ENCODE measurements at places on chromosomes 2 and 18. TPM values are rescaled to one million over a fixed set of nuclear protein-coding genes. Genes with fewer than 3 reads are reported as not detected.

DNA sequence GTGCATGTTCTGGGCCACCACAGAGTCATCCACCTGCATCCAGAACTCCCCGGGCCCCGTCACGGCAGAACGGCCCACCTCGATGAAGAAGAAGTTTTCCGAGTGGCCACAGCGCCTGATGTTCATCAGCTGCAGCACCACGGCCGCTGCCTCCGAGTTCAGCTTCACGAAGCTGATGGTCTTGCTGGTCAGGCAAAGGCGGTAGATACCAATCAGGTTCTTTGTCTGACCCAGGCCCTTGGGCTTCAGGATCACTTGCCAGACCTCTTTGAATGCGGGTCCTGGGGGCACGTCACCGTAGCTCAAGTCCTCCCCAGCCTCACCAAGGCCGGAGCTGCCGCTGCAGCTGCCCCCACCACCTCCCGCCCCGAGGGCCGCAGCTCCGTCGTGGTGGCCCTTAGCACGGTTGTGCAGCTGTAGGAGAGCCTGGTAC is 1.6 kb downstream of the IRS1 start:
- H3K36me3 ChIP-seq = no peaks in the 10 kb centered on the region
- peak overlapping the region; percentile 99 for H3K27ac ChIP-seq
- no peak for DNase-seq
- peak overlapping the region; percentile 89 for H3K4me3 ChIP-seq
- no peaks in the 10 kb centered on the region for H3K27me3 ChIP-seq

GRCh38 chr2:106124905-106125549 is 69.1 kb downstream of the UXS1 start:
- H3K36me3 ChIP-seq = peaks cover 49% of the 10 kb centered on the region
- H3K27ac ChIP-seq = no peak overlapping the region
- H3K27me3 ChIP-seq = no peaks in the 10 kb centered on the region

- DNase-seq = no peak
- H3K27ac ChIP-seq = no peak overlapping the region
- H3K4me1 ChIP-seq = no peaks in the 10 kb centered on the region
- no peaks in the 10 kb centered on the region for H3K36me3 ChIP-seq
These were observed 639.9 kb downstream of the LRP1B start for GRCh38 chr2:141490886-141491285.

- H3K27ac ChIP-seq = no peak overlapping the region
- H3K36me3 ChIP-seq = no peaks in the 10 kb centered on the region
- DNase-seq = no peak
- no peak overlapping the region for H3K4me3 ChIP-seq
- H3K4me1 ChIP-seq = no peaks in the 10 kb centered on the region
These were observed 91.6 kb downstream of the PRKRA start for GRCh38 chr2:178359192-178359912.

CPLX4 gene
- total RNA-seq = not detected

- no peaks in the 10 kb centered on the region for H3K27me3 ChIP-seq
- H3K36me3 ChIP-seq = no peaks in the 10 kb centered on the region
- H3K27ac ChIP-seq = peak overlapping the region; percentile 30
- H3K4me1 ChIP-seq = peaks cover 53% of the 10 kb centered on the region
These were observed 54.5 kb downstream of the MAP4K4 start for GRCh38 chr2:101751875-101752619.

DNA sequence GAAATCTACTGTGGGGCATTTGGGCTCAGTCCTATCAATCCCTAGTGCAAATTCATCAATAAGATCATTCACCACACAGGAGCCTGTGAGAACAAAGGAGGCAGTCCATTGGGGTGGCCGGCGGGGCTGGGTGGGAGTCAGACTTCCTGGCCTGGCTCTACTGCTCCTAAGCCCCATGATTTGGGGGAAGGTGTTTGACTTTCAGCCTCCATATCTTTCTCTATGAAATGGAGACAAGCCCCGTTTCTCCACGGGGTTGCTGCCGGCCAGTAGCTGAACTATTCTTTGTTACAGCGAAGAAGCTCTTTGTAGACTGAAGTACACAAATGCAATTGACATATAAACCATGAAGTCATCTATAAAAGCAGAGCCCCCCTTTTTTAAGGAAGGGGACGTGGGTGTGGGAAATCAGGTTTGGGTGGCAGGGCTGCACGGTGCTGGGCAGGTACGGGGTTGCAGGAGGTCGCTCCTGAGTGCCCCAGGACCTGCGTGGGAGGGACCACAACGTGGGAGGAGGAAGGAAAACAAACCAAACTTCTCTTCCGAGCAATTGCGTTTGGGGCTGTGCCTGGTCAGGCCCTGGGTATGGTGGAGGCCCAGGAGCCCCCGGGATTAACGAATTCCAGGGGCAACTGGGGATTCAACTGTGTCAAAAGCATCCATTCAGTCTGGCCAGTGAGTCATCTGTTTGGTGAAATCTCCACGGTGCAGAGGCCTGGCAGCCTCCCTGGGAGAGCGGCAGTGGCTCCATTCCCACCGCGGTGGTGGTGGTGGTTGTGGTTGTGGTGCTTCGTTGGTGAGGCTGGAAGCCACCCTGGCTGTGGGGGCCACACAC is 18.2 kb downstream of the FBLN7 start:
- H3K27me3 ChIP-seq = no peaks in the 10 kb centered on the region
- H3K27ac ChIP-seq = no peak overlapping the region
- H3K4me3 ChIP-seq = no peak overlapping the region
- no peaks in the 10 kb centered on the region for H3K4me1 ChIP-seq

PAIP2B gene
- 14.0 TPM for total RNA-seq

- H3K36me3 ChIP-seq = no peaks in the 10 kb centered on the region
- no peak for DNase-seq
- H3K27ac ChIP-seq = no peak overlapping the region
- no peaks in the 10 kb centered on the region for H3K4me1 ChIP-seq
These were observed 4.3 kb downstream of the CASP8 start for GRCh38 chr2:201264472-201265173.

Data from psoas muscle (tissue), 8 donors.